ENCODE measurements at places on chromosomes 16 and 17.

DNA sequence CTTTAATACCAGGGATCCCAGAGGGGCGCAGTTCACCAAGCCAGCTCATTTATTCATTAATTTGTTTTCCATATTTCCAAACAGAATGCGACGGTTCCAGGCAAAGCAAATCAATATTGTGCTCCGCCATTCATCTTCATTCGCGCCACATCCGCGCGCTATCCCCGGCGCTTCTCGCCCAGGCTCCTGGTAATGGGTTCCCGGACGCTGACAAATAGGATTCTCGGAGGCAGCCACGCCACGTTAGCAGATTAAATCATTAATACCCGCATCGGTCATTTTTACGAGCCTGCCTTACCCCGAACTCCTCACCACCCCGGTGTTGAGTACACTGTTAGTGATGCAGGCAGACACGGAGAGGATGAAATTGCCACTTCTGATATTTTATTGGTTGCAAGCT lies 26.0 kb upstream of the C16orf82 start:
- no peak for DNase-seq

DNA sequence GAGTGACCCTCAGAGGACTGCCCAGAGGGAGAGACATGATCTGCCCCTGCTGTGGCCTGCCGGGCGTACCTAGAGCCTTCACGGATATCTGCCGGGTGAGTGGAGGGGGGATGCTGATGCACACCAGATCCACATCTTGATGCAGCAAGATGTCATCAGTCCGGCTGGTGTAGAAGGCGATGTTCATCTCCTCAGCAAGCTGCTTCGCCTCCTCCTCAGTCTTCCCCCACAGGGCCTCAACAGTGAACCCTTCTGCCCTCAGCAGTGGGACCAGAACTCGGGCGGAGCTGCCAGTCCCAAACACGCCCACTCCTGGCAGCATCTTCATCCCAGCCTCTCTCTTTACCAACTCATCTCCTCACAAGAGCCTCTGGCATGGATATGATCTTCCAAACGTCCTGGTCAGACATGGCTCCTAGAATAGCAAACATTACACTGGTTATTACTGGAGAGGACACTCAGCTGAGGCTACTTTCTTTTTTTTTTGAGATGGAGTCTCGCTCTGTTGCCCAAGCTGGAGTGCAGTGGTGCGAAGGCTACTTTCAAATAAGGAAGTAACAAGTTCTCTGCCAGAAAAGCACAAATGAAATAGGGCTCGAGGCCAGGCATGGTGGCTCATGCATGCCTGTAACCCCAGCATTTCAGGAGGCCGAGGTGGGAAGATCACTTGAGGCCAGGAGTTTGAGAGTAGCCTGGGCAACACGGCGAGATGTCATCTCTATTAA lies 18.9 kb downstream of the C16orf86 start:
- no peak for DNase-seq

DNA sequence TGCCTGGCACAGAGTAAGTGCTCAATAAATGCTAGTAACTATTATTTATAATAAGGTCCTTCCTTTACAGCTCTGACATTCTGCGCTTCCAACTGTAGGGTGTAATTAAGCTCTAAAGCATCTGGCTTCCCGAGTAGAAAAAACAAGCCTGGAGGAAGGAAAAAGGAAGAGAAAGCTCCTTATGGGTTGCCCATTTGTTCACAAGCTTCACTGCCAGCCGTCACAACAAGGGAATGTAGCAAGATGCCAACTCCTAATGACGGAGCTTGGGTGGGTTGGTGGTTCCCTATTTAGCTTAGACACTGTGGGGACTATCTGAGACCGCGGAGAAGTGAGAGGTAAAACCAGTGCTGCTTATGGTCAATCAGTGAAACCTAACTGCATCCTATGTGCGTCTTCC lies 7.3 kb upstream of the RPRML start:
- DNase-seq, result no peak

GRCh38 chr17:68972119-68972704 lies 17.0 kb upstream of the ABCA8 start:
- no peak for DNase-seq

- peak; percentile 52 for DNase-seq
These were observed 110.8 kb downstream of the C16orf78 start for GRCh38 chr16:49484451-49484849.

- DNase-seq, result no peak
These were observed 146.5 kb upstream of the PLCG2 start for GRCh38 chr16:81632392-81633146.
